Renal pelvis (tissue), 12 donors: ENCODE measurements at places on chromosomes 6 and 20.

DNA sequence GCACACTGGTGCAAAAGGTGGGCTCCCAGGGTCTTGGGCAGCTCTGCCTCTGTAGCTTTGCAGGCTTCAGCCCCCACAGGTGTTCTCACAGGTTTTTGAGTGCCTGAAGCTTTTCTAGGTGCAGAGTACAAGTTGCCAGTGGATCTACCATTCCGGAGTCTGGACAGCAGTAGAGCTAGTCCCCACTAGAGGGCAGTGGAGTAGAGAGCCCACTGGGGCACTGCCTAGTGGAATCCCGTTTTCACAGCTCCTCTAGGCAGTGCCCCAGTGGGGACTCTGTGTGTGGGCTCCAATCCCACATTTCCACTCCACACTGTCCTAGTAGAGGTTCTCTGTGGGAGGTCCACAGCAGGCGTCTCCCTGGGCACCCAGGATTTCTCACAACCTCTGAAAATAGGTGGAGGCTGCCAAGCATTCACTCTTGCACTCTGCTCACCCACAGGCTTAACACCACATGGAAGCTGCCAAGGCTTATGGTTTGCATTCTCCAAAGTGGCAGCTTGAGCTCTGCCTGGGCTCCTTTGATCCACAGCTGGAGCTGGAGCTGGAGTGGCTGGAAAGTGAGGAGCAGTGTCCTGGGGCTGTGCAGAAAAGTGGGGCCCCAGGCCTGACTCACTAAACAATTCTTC is 86.3 kb upstream of the PROKR2 start:
- no peak for DNase-seq

GRCh38 chr20:57922083-57922482 is 212.3 kb upstream of the PMEPA1 start:
- no peak for DNase-seq

- no peak for DNase-seq
Observed at GRCh38 chr6:135281964-135282363, 100.9 kb downstream of the MYB start.

DNA sequence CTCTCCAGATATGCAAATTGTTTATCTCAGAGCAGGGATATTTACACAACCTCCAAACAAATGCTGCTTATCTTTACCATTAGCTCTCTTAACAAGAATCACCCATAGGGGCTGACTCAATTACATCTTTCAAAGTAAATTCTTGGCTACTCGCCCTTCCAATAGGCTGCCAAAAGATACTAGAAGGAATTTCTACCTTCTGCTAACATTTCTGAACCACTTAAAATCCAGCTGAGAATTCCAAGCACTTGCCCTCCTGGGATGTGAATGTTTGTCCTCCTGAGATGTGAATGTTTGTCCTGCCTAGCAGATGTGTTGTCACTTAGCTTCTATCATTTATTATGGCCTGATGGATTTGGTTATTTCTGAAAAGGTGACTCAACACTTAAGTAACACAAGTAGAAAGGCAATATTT is 388.0 kb downstream of the GJA1 start:
- DNase-seq = no peak

GRCh38 chr20:61965606-61966491 is 99.8 kb downstream of the TAF4 start:
- no peak for DNase-seq

- DNase-seq = no peak
Observed at GRCh38 chr6:38320843-38321242, 318.9 kb downstream of the BTBD9 start.

DNA sequence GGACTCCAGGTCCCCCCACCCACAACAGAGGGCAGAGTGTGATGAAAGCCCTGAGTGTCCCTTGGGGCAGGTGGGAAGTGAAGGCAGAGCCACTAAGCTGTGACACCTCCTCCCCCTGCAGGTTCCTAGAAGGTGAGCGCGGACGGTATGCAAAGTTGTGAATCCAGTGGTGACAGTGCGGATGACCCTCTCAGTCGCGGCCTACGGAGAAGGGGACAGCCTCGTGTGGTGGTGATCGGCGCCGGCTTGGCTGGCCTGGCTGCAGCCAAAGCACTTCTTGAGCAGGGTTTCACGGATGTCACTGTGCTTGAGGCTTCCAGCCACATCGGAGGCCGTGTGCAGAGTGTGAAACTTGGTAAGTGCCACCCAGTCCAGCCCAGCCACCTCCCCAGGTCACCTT is 159.6 kb upstream of the RNF24 start:
- DNase-seq = no peak

GRCh38 chr20:59165891-59166709 is 2.5 kb downstream of the ZNF831 start:
- DNase-seq = no peak
